ENCODE measurements at places on chromosomes 7 and 10.

DNA sequence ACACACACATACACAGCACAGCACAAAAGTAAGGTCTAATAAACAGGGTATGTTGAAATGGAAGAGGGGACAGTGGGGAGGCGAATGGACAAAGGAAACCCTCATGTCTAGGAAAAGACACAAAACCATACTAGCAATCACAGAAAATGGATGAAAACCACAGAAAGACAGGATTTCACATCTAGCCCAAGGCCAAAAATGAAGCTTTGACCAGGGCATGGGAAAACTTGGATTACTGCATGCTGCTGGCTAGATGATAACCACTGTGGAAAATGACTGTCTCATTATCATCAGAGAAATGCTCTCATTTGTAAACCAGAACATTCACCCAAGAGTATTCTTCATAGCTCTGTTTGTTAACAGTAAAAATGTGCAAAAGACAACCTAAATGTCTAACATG lies 88.2 kb downstream of the SFMBT2 start:
- no peak for DNase-seq

- DNase-seq: no peak
Observed at GRCh38 chr10:77381750-77382149, 255.9 kb downstream of the KCNMA1 start.

DNA sequence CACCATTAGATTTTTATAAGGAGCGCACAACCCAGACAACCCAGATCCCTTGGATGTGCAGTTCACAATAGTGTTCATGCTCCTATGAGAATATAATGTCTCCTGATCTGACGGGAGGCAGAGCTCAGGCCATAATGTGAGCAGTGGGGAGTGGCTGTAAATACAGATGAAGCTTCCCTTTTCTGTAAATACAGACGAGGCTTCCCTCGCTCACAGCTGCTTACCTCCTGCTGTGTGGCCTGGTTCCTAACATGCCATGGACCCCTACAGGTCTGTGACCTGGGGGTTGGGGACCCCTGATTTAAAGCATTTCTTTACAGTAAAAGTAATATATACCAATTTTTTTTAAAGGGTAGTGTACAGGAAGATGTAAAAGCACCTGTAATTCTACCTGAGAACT lies 33.2 kb downstream of the HELLS start:
- DNase-seq: no peak

DNA sequence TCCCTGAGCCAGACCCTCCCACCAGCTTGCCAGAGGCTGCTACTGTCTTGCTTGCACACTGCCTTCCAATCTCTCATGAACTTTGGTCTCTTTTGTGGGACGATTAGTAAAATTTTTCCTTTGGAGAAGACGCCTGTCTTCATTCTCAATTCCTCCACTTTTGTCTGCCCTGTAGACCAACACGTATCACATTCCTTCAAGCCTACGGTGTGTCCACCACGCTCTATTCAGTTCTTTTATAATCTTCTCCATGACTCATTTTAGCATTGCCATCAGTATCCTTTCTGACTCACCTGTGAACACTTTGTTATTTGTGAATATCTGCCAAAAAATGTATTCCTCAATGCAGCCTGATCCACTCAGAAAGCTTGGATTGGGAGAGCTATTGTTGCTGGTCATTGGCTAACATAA lies 1.4 kb downstream of the GIMAP5 start:
- no peak for DNase-seq

GRCh38 chr10:117184296-117184695 lies 13.0 kb upstream of the KCNK18 start:
- DNase-seq: no peak

DNA sequence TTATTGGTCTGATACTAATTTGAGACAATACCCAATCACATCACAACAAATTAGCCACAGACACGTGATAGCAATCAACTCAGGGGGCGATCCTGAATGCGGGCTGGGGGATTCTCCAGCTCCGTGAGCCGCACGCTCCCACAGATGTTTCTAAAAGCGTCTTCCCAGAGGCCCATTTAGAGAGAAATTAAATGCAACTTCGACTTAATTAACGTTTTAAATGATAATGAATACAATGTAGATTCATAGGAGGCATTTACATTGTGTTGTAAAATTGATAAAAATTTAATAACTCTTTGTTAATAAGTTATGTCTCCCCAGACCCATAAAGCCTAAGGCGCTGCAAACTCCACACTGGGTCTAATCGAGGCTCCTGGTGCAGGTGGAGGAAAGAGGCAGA lies 642.6 kb downstream of the KCNMA1 start:
- DNase-seq: no peak

DNA sequence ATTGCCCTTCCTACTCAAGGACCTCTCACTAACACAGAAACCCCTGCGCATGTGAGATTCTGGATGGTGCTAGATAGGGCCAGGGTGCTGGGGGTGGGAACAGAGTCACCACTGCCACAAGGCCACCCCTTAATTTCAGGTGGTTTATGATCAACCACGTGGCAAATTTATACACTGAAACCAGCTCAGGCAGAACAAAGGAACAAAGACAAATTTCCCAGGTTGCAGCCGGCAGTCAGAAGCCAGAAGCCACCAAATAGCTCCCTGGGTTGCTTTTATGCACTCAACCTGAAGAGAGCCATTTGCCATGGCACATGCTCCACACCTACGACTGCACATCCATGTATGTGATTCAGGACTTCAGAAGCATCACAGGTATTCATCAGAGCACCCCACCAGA lies 2.5 kb downstream of the VOPP1 start:
- no peak for DNase-seq

DNA sequence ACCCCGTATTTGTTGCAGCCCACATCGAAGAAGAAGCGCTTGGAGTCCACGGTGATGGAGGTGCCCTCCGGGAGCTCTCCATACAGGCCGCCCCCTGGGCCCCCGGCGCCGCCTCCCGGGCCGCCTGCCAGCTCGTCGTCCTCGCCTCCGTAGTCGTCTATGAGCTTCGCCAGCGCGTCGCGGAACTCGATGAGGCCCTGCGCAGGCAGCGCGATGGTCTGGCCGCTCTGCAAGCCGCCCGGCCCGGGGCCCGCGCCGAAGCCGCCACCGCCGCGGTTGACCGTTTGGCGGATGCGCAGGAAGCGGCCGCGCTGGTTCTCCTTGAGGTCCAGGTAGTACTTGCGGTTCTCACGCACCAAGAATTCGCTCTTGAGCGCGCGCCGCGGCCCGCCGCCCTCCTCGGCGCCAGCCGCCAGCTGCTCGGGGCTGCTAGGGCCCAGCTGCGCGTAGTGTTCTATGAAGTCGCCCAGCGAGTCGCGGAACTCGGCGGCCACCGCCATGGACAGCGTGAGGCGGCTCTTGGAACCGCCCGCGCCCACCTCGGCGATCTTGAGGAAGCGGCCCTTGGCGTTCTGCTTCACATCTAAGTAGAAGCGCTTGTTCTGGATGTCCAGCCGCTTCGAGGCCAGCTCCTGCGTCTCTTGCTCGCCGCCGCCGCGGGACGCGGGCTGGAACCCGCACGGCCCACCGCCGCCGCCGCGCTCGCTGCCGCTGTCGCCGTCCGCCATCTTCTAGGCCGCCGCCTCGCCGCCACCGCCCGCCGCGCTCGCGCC lies 523 bp downstream of the PURB start:
- DNase-seq: peak; percentile 50

DNA sequence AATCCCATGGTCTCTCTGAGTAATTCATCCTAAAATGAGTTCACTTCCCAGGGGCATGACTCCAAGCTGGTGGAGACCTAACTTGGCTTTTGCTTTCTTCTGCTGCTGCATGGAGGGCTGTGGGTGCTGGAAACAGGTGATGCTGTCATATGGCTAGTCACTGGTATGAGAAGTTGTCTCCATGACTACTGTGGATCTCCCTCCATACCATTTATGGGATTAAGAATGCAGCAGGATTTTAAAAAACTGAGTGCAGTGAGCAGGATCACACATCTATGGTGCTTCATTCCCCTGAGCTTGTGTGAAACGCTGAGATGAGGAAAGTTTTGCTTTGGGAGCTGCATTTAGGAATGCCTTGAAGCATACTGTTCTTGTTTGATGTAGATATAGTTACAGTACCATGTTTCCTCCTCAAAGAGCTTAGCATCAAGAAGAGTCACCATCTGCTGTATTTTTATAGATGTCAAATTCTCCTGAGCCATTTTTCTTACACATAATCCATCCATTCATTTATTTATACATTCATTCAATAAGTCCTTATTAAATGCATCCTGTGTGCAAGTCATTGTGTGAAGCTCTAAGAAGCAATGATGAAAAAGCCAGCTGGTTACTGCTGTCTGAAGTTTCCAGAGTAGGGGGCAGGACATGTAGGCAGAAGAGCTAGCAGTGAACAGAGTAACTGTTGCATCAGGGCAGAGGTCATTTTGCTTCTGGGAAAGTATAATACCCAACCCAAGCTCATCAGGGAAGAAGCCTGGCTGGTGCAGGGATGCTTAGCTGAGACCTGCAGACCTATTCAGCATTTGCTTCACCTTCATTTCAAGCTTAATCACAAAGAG lies 534.8 kb downstream of the AUTS2 start:
- DNase-seq: no peak

DNA sequence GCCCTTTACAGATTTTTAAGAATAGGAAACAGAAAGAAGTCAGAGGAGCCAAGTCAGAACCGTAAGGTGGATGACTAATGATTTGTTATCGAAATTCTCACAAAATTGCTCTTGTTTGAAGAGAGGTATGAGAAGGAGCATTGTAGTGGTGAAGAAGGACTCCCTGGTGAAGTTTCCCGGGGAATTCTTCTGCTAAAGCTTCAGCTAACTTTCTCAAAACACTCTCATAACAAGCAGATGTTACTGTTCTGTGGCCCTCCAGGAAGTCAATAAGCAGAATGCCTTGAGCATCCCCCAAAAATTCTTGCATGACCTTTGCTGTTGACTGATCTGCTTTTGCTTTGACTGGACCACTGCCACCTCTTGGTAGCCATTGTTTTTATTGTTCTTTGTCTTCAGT lies 152.9 kb downstream of the HGF start:
- DNase-seq: no peak

GRCh38 chr10:71933651-71934050 lies 30.5 kb upstream of the CHST3 start:
- DNase-seq: peak; percentile 57

DNA sequence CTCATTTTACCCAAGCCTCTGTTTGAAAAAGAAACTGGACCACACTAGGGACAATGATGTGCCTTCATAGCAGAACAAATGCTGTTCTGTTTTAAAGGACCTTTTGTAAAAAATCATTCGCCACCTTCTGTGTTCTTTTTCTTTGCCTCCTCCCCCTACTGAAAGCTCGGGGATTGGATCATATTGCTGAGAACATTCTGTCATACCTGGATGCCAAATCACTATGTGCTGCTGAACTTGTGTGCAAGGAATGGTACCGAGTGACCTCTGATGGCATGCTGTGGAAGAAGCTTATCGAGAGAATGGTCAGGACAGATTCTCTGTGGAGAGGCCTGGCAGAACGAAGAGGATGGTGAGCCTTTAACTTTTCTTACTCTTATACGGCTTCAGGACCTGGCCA lies 62.2 kb downstream of the POLL start:
- no peak for DNase-seq

DNA sequence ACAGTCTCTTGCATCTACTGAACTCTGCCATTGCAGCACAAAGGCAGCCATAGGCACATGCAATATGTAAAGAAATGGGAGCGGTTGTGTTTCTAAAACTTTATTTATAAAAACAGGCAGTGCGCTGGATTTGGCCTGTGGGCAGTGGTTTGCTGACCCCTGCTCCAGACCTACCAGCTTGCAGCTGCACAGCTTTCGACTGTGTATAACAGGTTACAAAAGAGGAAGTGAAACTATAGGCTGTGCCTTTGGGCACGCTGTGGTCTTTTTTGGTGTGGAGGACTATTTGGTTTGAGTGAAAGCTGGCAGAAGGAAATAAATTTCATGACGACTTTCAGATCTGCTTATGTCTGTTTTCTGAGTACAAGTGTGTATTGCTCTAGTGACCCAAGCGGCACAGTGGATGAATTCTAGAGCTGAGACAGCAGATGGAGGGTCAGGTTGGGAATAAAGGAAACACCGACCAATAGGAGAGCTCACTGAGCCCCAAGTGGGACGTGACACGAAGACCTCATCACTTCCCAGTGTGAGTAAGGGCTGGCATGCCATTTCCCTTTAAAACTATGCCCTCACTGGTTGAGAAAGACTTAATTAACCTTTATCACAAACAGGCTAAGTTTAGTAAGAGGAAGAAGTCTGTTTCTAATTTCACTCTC lies 152.7 kb downstream of the ANK3 start:
- DNase-seq: peak; percentile 62

DNA sequence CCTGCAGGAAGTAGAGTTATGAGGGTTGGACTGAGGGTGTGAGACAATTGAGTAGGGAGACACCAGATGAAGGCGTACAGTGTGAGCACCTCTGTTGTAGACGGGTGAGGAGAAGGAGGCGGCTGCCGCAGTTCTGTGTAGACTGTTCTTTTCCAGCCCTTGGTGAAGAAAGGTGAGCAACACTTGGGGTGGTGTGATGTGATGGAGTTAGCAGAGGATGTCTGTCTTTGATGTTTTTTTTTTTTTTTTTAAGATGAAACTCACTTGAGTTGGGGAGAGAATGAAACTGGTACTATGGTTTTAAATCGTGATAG lies 42.8 kb upstream of the RNF216 start:
- DNase-seq: peak; percentile 22

DNA sequence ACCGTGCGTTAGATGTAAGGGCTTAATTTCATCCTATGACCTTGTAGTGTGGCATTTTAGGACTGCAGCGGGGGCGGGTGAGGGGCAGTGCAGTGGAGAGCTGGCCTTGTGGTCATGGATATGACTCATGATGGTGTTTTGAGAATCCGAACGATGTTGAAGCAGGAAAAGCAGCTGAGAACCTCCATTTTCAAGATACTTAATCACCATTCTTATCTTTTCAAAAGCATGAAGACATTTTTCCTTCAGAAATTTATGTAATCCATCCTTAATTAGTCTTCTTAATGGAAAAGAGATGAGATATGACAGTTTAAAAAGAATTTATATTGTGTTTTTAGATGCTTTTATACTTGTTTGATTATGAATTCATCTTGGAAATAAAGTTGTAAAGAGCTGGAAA lies 9.6 kb downstream of the ATP5F1C start:
- DNase-seq: no peak

GRCh38 chr7:90337106-90337505 lies 9.4 kb upstream of the GTPBP10 start:
- no peak for DNase-seq

- no peak for DNase-seq
Observed at GRCh38 chr10:13816195-13816925, 229.6 kb downstream of the PRPF18 start.

DNA sequence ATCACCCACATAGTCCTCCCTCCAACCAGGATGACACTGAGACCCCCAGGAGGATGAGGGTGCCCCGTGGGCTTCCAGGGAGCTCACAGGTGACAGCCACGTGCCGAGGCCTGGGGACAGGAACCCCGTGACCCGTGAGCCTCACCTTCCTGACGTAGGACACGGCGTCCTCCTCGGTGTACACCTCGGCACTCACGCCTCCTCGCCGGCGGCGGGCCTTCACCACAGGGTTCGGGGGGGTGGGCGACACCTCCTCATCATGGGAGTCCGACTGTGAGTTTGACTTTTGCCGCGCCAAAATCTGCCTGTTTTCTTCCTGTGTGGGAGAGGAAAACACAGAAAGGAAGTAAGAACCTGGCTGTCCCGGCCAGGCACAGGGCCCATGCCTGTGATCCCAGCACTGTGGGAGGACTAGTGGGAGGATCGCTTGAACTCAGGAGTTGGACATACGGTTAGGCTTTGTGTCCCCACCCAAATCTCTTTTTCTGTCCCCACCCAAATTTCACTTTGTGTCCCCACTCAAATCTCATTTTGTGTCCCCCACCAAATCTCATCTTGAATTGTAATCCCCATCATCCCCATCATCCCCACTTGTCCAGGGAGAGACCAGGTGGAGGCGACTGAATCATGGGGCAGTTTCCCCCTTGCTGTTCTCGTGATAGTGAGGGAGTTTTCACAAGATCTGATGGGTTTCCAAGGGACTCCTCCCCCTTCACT lies 45.9 kb upstream of the DNAAF5 start:
- no peak for DNase-seq
